NCI-H2029 (cell line): ENCODE measurements at places on chromosomes 12 and 14.

DNA sequence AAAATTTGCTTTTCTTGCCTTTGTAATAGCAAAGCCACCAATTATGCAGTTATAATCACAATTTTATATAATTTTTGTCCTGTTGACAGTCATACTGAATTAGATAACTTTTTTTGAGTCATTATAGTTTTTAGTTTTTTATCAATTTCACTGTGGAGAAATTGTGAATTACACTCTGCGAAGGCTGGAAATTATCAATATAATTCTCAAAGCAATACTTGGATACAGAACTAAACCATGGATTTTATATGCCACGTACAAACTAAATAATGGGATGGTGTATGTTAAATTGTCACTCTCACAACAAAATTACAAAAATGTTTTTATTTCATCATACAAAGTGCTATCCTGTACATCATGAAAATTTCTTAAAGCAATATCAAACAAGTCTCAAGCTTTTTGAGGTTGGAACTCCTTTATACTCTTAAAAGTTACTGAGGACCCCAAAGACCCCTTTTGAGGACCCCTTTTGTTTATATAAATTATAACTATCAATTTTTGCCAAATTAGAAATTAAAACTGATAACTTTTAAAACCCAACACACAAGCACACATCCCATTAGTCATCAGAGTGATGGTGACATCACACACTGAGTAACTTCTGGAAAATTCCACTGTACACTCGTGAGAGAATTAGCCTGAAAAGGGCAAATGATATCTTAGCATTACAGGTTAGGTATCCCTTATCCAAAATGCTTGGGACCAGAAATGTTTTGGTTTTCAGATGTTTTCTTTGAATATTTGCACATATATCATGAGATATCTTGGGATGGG is 19.8 kb upstream of the AQP2 start:
- no peak for DNase-seq

DNA sequence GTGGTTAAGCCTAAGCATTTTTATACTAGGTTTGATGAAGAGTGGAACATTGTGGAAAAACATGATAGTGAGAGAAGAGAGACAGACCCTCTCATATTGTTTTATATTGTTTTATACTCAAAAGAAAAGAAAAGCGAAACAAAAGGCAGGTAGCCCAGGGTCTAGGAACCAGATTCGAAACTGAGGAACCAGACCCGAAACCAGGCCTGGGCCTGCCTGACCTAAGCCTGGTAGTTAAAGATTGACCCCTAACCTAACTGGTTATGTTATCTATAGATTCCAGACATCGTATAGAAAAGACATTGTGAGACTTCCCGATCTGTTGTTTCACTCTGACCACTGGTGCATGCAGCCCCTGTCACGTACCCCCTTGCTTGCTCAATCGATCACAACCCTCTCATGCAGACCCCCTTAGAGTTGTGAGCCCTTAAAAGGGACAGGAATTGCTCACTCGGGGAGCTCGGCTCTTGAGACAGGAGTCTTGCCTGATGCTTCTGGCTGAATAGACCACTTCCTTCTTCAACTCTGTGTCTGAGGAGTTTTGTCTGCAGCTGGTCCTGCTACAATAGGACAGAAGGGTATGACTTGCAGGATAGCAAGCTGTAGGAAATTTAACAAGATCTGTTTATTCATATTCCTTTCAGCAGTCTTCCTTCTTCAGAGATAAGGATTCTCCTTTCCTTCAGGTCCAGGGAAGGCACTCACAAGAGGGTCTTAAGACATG is 147.1 kb upstream of the PLEKHA5 start:
- no peak for DNase-seq

- no peak for DNase-seq
Measured at GRCh38 chr14:55625481-55625880, 45.5 kb downstream of the KTN1 start.

DNA sequence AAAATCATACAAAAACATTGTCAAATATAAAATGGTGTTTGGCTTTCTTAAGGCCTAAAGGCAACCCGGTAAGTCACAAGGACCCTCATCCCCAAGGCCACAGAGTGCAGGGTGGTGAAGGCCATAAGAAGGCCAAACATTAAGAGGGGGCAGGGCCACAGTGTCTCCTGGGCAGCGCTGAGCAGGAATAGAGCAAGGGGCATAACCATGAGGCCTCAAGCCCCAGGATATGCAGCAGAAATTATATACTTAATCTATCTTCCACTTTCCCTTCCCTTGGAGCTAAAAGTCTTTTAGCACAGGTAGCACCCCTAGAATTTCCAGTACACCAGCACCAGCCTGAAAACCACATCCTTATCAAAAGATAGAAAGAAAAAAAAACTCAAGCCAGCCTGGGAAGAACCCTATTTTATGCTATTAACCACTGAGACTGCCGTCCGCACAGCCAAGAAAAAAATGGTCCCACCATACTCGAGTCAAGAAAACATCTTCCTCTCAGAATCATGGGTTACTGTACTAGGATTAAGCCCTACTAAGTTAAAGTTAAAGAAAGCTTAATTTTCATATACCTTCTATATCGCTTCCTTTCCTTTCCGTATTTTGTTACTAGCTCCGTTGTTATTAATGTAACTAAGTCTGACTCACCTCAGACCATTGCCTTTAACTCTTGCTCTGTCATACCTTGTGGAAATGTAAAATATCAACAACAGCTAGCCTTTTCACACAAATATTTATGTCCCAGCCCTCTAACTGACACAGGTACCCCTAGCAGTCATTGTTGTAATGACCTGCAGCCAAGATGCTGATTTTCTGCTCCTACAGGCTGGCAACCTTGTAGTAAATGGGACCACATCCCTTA is 20.1 kb downstream of the KLRK1 start:
- no peak for DNase-seq

DNA sequence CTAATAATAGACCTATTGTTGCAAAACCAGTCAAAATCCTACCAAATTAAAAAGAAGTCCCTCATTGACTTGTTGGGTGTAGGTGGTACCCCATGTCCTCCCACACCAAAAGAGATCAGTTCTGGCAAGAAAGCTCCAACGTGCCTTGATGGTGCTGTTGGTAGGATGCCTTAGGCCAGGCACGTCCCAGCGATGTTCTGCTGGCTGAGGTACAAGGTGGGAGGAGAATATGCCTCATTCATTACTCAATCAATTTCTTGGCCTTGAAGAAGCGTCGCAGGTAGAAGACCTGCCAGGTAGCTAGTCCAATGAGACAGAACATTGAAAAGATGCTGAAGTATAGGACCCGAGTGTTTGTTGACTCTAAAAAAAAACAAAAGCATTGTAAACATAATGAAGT is 7.8 kb upstream of the NEK9 start:
- no peak for DNase-seq

DNA sequence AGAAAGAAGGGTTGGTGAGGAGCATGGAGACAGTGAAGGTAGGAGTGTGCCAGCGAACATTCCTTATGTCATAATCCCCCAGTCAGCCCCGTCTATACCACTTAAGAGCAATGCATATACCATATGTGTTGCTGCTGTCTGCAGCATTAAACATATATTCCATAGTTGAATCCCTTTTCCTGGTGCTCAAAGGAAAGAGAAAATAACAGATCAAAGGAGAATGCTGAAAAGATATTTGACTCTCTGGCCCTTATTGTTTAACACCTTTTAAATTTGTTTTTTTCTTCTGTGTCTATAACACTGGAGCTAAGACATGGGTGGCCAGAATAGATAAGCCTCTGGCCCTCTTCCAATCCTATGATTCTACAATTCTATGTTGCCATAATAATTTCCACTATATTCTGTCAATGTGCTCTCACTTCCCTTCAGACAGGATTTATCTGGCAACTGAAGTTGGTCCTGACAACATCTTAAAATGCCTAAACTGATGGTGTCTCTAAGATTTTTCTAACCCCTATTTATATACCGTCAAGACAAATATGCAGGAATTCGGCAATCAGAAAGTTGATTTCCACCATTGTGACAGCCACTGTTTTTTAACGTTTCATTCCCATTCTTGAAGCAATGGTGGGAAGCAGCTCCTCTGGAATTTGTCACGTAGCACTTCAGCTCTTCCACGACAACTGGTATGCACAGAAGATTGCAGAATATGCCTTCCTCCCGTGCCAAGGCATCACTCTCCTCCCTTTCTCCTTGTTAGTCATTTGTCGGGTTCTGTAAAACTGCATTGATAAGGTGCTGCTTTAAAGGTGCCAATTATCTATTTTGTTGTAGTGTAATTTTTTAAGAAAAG is 204.7 kb downstream of the BCAT1 start:
- DNase-seq: no peak

- DNase-seq: no peak
Measured at GRCh38 chr14:34749408-34749807, 35.0 kb upstream of the CFL2 start.

DNA sequence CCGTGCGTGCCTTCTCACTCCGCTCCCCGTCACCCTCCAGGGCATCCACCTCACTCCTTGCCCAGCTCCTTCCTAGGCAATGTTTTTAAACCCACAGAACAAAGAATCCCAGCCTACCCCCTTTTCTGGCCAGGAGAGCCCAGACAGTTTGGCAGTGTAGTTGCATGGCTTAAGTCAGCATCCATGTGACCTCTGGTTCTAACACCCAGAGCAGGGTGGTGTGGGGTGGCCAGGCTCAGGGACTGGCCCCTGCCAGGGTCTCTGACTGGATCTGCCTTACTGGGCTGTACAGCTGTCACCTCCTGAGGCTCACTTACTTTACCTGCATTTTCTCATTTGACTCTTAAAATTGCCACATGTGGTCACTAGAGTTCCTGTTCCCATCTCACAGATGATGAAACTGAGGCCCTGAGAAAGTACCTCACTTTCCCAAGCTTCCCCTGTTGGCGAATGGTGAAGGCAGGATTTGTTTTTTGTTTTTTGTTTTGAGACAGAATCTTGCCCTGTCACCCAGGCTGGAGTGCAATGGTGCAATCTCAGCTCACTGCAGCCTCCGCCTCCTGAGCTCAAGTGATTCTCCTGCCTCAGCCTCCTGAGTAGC is 18.3 kb downstream of the SDS start:
- no peak for DNase-seq

DNA sequence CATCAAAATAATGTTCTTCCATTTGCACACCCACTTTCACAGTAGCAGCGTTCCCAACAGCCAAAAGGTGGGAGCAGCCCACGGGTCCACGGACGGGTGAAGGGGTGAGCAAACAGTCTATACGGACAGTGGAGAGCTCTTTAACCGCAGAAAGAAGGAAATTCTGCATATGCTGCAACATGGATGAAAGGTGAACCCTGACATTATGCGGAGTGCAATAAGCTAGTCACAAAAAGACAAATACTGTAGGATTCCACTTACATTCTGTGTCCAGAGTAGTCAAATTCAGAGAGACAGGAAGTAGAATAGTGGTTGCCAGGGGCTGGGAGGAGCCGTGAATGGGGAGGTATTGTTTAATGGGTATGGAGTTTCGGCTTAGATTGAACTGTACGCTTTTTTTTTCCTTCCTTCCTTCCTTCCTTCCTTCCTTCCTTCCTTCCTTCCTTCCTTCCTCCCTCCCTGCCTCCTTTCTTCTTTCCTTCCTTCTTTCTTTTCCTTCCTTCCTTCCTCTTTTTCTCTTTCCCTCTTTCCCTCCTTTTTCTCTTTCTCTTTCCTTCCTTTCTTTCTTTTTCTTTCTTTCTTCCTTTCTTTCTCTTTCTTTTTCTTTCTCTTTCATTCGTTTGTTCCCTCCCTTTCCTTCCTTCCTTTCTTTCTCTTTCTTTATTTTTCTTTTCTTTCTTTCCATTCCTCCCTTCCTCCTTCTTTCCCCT is 15.8 kb upstream of the ANKRD9 start:
- no peak for DNase-seq

DNA sequence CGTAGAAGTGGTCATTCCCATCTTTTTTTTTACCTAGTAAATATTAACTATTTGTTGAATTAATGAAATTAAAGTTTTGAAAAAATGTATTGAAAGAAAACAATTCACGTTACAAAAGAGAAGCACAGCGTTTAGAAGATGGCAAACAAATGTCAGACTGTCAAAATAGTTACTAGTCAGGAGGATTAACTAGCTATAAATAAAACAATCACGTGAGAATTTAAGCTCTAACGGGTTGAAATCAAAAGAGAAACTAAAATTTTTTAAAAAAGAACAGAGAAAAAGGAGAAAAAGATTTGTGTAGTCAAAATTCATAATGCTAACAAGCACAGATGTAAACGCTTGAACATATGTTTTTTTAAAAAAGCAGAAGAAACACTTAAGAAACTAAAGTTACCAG is 26.4 kb downstream of the DDHD1 start:
- no peak for DNase-seq

DNA sequence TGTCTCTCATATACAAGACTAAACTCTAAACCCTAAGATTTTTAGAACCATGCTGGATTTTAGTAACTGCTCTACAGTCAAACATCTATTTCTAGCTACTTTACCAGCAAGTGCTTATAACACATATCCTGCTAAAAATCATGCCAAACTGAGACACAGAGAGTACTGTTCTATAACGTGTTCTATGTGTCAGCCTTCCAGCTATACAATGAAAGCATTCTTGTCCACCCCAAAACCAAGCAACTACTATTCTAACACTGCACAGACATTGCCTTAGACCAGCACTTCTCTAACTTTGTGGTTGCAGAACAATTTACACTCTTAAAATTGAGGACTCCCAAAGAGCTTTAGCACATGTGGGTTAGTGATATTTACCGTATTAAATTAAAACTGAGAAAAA is 85.7 kb downstream of the SPPL3 start:
- no peak for DNase-seq

DNA sequence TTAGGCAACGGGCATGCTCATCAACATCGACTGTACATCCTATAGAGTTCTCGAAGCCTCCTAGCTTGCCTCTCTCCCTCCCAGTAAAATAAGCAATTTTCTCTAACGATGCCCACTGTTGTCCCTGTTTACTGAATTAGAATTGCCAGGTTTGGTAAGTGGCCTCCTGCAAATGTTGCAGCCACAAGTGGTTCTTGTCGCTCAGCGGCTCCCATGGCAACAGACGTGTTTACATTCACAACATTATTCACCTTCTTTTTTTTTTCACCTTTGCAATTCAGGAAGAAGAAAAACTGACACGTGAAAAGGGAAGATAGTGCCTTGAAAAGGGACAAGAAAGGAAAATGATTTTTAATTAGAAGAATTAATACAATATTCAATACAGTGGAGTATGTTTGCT is 100.9 kb upstream of the PKP2 start:
- DNase-seq: peak; percentile 96

DNA sequence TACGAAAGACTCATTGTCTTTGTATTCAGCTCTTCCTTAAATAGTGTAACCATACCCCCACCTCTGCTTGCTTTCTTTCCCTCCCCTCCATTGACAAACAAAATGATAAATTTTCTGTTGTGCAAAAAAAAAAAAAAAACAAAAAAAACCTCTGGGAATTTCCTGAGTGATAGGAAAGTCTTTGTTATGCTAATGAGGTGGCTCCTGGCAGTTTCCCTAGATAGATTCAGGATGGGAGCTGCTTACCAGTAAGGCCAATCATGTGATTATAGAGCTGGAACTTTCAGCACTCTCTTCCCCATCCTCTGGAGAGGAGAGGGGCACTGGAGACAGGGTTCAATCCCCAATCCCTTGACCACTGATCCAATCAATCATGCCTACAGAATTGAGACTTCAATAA is 120.5 kb downstream of the NUAK1 start:
- no peak for DNase-seq
